Gastrocnemius medialis (tissue), 4 donors: ENCODE measurements at places on chromosomes 4 and X. TPM values are rescaled to one million over a fixed set of nuclear protein-coding genes. Genes with fewer than 3 reads are reported as not detected.

The GPRASP2 gene
- 0.80 TPM for total RNA-seq

GRCh38 chr4:187903106-187903505 is 92.5 kb upstream of the ZFP42 start:
- DNase-seq, result no peak

DNA sequence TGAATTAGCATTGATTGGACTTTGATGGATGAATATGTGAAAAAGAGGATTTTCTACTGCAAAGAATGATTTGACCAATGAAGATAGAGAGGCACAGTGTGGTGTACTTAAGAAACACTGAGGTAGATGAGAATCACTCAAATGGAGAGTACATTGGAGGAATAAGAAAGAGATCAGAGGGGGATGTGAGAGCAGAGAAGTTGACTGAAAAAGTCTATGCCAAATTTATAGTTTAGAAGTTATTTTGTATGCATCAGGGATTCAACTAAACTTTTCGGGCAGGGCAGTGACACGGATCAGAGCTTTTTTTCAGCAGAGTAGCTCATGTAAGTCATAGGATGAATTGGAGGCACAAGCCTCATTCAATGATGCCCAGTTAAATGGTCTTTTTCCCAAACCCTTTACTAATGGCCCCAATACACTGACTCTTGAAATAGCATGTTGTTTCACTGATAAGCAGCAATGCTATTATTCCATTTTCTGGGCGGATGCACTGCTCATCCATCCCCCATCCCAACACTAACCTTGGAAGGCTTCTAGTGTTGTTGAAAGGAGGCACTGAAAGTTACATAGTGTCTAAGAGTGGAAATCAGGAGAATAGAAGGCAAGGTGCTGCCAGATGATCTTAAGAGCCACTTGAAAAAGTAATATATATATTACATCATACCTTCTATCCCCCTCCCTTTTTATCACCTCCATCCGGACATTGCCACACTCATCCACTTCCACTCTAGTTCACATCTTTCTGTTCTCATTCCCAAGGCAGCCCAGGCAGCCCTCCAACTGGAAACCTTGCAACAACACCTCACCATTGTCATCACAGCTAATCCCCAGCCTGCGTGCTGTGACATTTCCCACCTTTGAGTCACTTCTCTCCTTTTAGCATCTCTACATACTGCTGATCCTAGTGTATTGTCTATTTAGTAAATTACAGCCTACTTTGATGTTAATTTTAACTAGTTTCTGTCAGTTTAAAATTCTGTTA is 46.1 kb downstream of the ARHGAP24 start:
- DNase-seq, result no peak

DNA sequence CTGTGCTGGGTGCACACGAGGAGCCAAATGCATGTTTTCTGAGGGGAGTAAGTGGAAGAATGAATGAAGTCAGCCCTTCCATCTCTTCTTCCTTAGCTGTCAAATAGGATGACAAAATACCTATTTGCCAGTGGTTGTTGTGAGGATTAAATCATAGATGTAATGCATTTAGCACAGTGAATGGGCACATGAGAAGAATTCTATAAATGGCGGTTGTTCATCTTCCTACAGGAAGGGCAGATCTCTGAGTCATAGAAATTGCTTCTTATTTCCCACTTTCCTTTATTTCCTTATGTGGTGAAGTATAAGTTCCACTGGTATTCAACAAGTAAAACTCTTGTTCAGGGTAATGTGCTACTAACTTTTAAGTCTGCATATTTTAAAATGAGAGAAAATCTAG is 83.1 kb downstream of the SORBS2 start:
- no peak for DNase-seq

- no peak for DNase-seq
These were observed 311 bp downstream of the RNF113A start for GRCh38 chrX:119871245-119871598.

DNA sequence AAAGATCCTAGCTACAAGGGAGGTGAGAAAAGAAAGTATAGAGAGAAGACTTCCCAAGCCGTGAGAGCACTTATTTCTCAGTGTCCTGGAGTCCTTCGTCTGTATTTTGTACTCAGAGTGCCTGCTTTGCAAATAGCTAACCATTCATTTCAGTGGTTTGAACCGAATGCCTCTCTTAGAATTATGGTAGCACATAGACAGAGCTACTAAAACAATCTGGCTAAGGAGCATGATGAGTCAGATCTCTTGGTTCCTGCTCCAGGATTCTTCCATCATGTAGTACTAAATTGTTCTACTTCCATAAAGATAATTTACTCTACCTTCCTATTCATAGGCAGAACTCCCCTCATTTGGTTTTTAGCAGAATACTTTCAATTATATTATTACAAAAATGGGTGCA is 946.6 kb downstream of the STIM2 start:
- DNase-seq, result no peak

- no peak for DNase-seq
These were observed 14.0 kb upstream of the TTC29 start for GRCh38 chr4:146959692-146960091.
